Upper lobe of right lung (tissue), 1 donor: ENCODE measurements at places on chromosomes 3 and 15.

- DNase-seq = no peak
Measured at GRCh38 chr3:55333923-55334322, 153.2 kb downstream of the WNT5A start.

GRCh38 chr3:171142985-171143384, 116.5 kb upstream of the SLC2A2 start:
- no peak for DNase-seq

GRCh38 chr15:67002368-67002767, 63.0 kb upstream of the SMAD3 start:
- no peak for DNase-seq

DNA sequence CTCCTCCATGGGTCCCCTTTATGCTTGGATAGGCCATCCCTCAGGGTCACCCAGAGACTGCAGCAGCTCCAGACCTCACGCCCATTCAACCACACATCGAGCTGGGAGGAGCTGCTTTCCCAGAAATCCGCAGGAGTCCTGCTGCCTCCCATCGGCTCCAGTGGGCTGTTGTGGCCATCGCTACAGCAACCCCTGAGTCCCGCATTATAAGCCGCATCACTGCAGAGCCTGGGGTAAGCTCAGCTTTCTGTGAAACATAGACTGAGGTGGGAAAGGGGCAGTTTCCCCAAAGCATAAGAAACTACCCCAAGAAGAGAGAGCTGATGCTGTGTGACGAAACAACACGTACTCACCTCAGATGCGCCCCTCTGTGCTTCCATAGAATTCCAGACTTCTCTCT, 35.7 kb downstream of the MRPL46 start:
- no peak for DNase-seq

GRCh38 chr3:182636646-182637045, 156.7 kb upstream of the ATP11B start:
- no peak for DNase-seq

DNA sequence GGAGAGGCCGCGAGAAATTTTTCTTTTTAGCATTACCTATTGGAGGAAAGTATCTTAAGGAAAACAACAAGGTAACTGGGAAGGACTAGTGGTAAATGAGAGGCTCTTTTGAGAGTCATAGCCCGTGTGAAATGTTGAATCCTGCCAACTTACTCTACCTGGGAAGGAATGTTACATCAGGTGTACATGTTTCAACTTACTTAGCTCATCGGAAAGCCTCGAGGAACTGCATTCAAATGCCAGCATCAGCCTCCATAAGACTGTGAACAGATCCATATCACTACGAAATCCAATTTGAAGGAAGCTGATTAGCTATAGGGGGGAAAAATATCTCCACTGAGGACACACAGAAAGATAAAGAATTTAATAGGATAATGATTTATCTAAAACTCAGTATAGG, 72.3 kb upstream of the PDZRN3 start:
- no peak for DNase-seq

DNA sequence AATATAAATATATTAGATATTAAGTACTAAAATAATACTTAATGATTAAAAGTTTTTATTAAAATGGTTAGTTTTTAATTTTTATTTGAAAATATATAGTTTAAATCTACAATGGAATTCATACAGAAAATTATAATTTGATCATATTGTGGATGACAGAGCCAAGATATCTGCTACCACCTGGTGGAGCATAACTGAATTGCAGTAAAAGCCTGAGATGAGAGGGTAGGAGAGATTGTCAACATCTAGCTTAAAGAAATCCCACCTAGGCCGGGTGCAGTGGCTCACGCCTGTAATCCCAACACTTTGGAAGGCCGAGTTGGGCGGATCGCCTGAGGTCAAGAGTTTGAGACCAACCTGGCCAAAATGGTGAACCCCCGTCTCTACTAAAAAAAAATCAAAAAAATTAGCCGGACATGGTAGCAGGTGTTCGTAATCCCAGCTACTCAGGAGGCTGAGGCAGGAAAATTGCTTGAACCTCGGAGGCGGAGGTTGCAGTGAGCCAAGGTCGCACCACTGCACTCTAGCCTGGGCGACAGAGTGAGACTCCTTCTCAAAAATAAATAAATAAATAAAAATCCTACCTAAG, 25.1 kb upstream of the CSTA start:
- no peak for DNase-seq

DNA sequence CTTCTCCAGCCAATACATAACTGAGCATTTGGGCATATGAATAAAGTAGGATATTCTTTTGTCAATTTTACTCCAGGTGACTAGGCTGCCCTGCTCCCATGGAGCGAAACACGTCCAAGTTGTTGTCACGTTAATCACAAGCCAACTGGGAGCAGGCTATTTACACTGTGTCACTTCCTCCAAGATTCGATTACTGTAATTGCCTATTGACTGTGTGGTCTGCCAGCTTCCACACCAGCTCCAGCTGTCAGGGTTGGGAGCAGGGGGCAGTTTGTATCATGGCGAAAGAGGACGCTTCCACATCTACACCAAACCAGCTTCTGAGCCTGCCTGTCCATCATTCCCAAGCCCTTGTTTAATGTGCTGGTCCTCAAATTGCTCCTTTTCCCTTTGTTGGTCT, 89.2 kb upstream of the RORA start:
- DNase-seq = no peak

- peak; percentile 71 for DNase-seq
Measured at GRCh38 chr15:77840991-77841775, 208.5 kb upstream of the LINGO1 start.

GRCh38 chr15:35349916-35350315, 196.0 kb downstream of the DPH6 start:
- no peak for DNase-seq

DNA sequence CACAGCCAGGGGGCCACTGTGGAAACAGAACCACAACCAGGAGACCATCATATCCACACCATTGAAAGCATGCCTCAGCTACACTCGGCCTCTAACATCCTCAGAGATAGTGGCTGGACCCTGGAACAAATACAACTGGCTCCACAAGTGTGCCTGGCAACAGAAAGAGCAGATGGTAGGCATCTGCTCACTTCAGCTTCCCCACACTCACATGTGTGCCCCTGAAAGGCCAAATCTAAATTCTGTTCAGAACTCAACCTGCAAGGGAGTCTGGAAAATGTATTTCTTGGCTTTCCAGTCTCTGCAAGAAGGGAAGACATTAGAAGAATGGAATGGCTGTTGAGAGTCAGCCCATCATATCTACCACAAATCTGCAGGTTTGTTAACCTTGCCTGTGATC, 54.7 kb upstream of the CTNNB1 start:
- no peak for DNase-seq
